Kidney glomerular epithelial cell (primary cell): ENCODE measurements at places on chromosomes 1 and 21.
A peak's percentile ranks its signal among the peaks of the same experiment; 100 is the strongest.

DNA sequence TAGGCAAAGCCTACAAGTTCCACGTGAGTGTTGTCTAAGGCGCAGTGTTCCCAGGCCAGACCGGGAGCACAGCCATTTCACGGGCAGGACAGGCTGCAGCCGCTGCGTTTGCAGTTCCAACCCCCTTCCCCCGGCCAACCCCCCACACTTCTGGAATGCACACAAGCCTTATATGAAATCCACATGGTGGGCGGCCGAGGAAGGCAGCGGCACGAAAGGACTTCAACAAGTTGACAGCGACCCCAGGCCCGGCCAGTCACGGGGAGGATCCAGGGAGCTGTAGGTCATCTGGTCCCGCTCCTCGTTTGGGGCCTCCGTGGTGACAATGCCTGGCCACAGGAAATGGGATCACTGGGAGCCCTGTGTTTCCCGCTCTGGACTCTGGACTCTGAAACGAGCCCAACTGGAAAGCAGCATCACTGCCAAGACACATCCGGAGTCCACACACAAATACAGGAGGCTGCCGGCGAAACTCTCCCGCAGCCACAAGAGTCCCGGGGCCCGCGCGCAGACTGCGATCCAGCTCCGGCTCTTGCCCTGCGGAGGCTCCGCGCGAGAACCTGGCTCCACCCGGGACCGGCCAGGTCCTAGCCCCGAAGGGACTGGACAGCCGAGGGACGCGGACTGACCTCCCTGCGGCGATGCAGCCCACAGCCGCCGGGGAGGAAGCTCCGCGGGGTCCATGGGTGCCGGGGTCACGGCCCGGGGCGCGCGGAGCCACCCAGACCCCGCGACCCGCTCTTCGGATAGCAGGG, 794 bp downstream of the NID1 start:
- DNase-seq = peak; percentile 8

GRCh38 chr1:156958247-156958714, 37.8 kb downstream of the LRRC71 start:
- no peak for DNase-seq

GRCh38 chr1:67689267-67690017, 4.4 kb downstream of the GADD45A start:
- DNase-seq = no peak

GRCh38 chr1:50110656-50111055, 1.9 kb downstream of the ELAVL4 start:
- no peak for DNase-seq

DNA sequence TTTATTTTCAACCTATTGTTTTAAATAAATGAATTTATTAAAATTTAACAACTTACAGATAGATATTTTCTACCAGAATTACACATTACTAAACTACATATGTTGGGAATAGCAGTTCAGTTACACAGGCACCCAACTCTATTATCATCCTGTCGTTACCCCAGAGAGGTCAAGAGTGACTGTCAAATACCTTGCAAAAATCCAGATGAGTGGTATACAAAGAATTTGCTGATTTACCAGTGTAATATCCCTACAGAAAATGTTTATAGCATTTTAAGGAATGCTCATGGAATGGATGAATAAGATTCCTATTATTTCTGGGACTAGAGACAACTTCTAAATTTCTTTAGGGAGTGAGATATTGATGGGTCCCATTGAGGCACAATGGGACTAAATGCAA, 300.7 kb upstream of the RGS18 start:
- no peak for DNase-seq
